Trophoblast cell (in vitro differentiated cells and primary cell): ENCODE measurements at places on chromosomes 16 and 17.

GRCh38 chr16:85861095-85861825, 37.7 kb upstream of the IRF8 start:
- peak; percentile 69 for DNase-seq

DNA sequence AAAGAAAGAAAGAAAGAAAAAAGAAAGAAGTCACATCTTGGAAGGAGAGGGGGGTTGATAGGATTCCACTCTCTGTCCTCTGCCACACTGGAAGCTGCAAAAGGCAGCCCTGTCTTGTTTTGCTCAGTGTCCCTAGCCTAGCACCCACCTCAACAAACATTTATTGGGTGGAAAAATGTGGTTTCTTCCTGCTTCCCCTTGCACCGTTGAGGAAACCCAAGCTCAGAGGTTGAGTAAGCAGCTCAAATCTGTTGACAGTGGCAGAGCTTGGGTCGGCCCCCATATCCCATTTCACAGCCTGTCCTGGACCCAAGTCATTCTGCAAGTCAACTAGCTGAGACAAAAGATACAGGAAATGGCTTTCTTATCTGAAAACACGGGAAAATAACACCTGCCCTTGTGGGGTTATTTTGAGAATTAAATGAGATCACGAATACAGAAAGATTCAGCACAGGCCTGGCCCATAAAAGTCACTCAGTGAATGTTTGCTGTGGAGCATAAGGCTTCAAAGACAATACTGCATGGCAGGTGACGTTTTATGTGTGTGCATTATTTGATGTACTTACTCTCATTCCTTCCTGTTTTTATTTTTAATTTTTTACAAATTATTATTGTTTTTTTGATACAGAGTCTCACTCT, 63.6 kb downstream of the SCNN1B start:
- no peak for DNase-seq

- DNase-seq: no peak
Observed at GRCh38 chr17:66786107-66786506, 48.8 kb upstream of the CACNG5 start.

DNA sequence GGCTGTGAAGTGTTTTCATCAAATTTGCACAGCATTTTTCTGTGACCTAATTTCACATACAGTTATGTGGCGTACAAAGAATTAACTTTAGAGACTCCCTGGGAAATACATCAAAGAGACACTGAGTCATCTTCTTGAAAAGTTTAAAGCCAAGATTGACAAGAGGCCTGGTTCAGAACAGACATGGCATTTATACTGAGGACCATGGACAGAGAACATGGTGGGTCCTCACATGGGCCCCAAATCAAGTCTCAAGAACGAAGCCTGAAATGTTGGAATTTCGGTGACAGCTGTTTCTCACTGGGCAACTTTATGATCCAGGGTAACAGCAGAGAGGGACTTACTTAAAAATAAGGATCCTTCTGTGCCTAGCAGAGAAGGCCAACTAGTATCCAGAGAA, 311.5 kb upstream of the KCNJ16 start:
- peak; percentile 49 for DNase-seq

GRCh38 chr17:49108318-49108717, 24.3 kb upstream of the B4GALNT2 start:
- DNase-seq: no peak

GRCh38 chr17:36881323-36881722, 56.0 kb upstream of the LHX1 start:
- DNase-seq: no peak

- DNase-seq: no peak
Observed at GRCh38 chr16:29857133-29857760, 5.8 kb downstream of the CDIPT start.

DNA sequence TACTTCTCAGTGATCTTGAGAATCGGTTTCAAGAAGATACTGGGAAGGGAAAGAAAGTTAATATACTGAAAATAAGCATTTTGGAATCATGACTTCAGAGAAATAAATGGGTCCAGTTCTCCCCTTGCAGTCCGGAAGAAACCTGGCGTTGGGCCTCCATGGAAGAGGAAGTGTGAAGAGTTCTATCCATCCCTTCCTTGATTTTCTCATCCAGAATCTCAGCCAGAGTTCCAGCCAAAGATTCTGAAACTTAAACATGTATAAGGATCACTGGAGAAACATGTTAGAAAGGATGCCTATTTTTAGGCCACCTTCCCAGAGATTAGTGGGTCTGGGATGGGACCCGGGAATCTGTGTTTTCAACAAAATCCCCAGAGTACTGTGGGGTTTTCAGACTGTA, 8.7 kb upstream of the GAS7 start:
- DNase-seq: no peak

DNA sequence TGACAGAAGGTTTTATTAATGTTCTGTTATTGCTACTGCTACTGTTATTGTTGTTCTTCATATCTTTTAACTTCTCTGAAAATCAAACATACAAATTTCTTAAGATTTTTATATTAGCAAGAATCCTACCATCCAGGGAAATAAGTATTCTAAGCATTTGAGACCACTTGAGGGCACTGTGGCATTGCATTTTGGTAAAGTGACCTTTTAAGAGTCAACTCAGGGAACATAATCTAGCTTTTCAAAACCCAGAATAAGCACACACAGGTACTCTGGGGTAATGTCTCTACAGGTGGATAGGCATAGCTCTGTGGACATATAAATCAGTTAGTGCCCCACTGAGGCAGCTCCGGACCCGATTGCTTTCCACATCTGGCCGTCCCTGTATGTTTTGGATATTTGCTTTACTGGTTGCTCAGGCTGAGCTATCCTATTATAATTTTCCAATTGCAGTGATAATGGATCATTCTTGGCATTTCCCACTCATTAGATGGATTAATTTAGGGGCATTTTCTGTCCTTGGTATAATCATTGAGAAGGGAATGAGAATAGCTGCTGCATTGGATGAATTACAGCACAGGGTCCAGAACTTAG, 1425.1 kb upstream of the CDH8 start:
- DNase-seq: no peak
